HepG2 (cell line): ENCODE measurements at places on chromosomes 6 and 20. TPM values are rescaled to one million over a fixed set of nuclear protein-coding genes. Genes with fewer than 3 reads are reported as not detected.

RNF5 gene
- total RNA-seq = 98.0 and 107 TPM in 2 replicates

NKX2-4 gene
- not detected in 2 replicates for total RNA-seq

THEMIS gene
- not detected in 2 replicates for total RNA-seq

EFCAB8 gene
- total RNA-seq = 0.22 TPM in 1 of 2 replicates, not detected in the other

ARMC2 gene
- total RNA-seq = 3.2 and 4.4 TPM in 2 replicates

SLC32A1 gene
- total RNA-seq = not detected in 2 replicates

SCUBE3 gene
- total RNA-seq = not detected in 2 replicates

VGLL2 gene
- not detected in 2 replicates for total RNA-seq

SLC16A10 gene
- total RNA-seq = 11.3 and 20.1 TPM in 2 replicates

SIRPD gene
- total RNA-seq = not detected in 2 replicates

YTHDF1 gene
- 37.7 and 39.8 TPM in 2 replicates for total RNA-seq
